ENCODE measurements at places on chromosomes 6 and 20.
A peak's percentile ranks its signal among the peaks of the same experiment; 100 is the strongest.

- DNase-seq: no peak
Measured at GRCh38 chr20:41358230-41358629, 8.4 kb downstream of the EMILIN3 start.

DNA sequence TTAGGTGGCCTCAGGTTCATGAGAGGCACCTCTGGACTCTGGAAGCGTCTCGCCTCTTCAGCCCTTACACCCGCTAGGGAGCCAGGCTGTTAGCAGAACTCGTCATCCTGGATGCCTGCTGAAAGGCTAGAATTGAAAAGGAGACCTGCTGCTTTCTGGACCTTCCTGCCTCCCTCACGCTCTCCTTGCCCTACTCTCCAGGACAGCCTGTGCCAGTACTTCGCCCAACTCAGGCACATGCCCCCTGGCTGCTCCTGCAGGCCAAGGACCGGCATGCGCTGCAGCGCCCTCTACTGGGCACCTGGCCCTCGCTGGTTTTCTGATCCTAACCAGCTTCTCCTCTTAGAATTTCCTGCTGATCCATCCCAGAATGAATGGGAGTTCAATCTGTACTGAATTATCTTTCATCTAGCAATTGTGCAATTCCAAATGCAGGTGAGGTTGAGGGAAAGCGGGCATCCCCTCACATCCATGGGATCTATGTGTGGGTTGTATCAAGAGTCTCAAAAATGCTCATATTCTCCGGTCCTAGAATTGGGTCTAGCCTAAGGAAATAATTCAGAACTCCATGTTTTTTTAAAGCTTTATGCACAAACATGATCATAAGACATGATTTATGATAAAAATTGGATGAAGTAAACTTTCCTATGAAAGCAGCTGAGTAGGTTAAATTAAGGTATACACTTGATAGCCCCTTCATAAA lies 78.0 kb downstream of the PTPN1 start:
- DNase-seq: peak; percentile 83

- DNase-seq: no peak
Measured at GRCh38 chr6:26351544-26351953, 13.4 kb upstream of the BTN3A2 start.

- no peak for DNase-seq
Measured at GRCh38 chr6:30725713-30726505, 5.8 kb downstream of the TUBB start.

DNA sequence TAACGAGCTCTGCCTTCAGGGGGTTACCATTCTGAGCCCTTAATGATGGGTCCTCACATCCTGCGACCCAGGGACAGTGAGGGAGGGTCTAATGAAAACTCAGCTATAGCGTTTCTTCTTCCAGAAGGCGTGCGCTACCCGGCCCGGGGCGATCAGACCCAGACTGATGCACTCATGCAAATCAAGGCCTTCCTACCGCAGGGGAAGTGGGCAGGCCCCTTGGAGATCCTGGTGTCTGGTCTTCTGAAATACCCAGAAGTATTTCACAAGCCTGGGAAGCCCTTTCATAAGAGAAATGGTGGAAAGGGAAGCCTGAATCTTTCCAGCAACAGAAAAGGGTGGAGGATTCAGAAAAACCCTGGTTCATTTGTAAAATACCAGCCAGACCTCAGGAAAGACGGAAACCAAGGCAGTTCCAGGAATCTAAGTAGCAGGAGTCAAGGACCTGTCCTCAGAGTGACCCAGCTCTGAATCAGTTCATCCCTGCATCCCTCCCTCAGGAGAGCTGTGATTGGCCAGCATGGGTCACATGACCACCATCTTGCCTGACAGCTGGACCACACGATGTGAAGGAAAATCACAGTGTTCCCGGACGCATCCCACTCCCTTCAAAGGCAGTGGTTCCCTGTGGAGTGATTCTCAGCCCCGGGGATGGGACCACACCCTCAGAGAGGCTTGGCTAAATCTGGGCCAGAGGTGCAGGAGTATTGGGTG lies 12.7 kb downstream of the BFSP1 start:
- no peak for DNase-seq

DNA sequence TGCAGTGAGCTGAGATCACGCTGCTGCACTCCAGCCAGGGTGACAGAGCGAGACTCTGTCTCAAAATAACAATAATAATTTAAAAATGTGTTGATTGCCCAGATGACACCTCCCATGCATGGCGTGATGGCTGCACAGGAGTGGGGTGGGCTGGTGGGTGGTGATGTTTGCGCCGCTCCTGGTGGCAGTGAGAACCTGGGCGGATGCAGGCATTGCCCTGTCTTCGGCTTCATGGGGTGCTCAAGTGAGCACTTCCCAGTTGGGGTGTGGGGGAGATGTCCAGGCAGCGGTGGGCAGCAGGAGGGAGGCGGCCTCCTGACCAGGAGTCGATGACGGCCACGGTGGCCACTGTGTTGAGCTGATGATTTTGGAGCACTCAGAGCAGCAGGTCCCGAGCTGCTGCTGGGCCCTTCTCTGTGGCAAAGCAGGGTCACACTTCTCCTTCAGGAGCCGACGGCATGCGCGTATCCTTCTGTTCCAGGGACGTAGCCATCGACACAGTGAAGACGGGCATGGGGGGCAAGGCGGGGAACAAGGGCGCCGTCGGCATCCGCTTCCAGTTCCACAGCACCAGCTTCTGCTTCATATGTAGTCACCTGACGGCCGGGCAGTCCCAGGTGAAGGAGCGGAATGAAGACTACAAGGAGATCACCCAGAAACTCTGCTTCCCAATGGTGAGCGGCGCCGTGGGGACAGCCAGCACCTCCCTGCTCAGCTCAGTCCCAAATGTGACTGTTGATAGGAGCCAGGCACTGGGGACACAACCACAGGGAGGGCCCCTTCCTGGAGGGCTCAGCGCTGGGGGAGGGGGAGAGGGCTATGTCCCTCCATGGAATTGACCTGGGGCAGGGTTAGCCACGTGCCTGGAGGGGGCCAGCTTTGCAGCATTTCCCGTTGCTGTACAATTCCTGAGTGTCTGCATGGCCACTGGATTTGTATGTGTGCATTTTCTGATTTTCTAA lies 89.7 kb downstream of the SYNJ2 start:
- no peak for DNase-seq

GRCh38 chr6:128079021-128079420 lies 178.2 kb upstream of the THEMIS start:
- no peak for DNase-seq

- no peak for DNase-seq
Measured at GRCh38 chr6:7254980-7255835, 57.8 kb downstream of the SSR1 start.

GRCh38 chr6:90204327-90205056 lies 92.2 kb downstream of the BACH2 start:
- DNase-seq: no peak

DNA sequence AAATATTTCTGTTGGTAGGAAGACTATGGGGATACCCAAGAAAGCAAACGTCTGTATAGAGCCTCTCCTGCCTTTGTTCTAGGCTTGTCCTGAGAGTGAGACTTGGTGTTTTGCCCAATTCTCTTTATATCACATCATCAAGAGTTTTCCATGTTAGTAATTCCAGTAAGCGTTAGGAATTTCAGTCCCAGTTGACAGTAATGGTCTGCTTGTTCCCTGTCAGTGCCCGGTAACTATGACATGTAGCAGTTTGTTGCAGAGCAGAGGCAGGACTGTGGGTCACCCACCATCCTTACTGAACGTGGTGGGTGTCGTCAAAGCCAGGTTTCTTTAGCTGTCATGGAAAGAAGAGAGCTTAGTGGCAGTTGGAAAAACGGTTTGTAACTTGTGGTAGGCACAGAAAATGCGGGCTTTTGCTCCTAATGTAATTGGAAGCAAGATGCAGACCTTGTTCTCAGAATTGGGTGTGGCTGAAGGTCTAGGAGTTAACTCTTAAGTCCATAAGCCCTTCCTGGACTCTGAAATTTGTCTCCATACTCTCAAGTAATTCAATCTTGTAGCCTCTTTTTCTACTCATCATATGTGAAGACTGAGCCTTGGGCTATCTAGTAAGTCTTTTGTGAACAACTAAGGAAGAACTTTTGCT lies 188.8 kb downstream of the TMEM242 start:
- DNase-seq: no peak

DNA sequence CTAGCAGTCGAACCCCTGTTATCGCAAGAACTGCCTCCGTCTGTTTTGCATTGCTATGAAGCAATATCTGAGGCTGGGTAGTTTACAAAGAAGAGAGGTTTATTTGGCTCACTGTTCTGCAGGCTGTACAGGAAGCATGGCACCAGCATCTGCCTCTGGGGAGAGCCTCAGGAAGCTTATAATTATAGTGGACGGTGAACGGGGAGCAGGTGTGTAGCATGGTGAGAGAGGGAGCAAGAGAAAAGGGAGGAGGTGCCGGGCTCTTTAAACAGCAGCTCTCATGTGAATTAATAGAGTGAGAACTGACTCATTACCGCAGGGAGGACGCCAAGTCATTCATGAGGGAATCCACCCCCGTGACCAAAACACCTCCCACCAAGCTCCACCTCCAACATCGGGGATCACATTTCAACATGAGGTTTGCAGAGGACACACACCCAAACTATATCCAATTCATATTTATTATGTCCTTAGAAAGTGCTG lies 172.6 kb upstream of the KCNG1 start:
- no peak for DNase-seq

DNA sequence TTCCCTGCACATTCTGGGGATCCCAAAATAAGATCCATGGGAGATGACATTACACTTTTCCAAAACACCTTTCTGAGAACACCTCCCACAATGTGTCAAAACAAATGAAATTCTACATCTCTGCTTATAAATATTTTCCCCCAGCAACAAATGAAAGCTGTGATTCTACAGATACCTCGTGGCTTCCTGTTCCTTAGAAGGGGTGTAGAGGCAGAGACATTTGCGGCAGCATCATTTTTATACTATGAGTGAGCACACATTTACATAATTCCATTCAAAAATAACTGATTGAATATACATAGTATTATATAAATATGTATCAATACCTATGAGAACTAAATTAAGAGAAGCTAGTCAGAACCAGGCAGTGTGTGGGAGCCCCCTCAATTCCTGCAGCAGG lies 213.9 kb upstream of the JARID2 start:
- DNase-seq: no peak
